ENCODE measurements at places on chromosomes 1 and 21.

- DNase-seq, result peak; percentile 68
These were observed 30.4 kb upstream of the LBR start for GRCh38 chr1:225458222-225458631.

DNA sequence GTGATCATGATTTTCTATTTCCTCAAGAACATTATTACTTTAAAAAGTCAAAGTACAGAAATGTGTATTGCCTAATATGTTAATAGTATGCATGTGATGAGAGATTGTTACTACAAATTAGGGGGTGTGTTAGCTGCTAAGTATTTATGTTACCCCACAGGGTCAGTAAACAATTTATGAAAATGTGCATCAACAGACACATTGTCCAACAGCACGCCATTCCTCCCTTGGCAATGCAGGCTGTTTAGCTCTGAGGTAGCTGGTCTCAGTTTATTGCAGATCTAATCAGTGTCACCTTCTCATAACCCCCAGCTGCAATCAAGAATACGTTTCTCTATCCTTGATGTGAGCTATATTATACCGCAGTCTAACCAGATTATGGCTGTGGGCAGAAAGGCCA is 99.4 kb downstream of the TNR start:
- no peak for DNase-seq

- DNase-seq, result no peak
These were observed 348.7 kb downstream of the RPS6KC1 start for GRCh38 chr1:213399695-213400094.

GRCh38 chr1:22910986-22911651 is 61.5 kb downstream of the LACTBL1 start:
- no peak for DNase-seq

GRCh38 chr1:147541672-147542568 is 619 bp downstream of the BCL9 start:
- no peak for DNase-seq

DNA sequence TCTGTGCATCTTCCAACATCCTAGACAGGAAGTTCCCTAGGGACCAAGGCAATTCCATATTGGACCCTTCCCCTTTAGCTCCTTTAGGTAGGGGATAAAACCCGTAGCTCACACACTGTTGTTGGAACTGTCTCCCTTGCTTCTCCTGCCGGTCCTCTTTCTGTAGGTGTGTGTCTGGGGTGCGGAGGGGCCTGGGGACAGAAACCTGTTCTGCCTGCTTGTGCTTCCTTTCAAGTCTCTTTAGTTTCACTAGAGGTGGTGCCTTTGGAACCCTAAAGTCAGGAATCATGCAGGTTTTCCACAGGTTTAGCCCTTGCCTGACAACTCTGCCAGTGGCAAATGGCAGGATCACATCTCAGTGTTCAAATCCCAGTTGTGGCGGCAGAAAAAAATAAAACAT is 74.6 kb upstream of the PTGFRN start:
- no peak for DNase-seq

DNA sequence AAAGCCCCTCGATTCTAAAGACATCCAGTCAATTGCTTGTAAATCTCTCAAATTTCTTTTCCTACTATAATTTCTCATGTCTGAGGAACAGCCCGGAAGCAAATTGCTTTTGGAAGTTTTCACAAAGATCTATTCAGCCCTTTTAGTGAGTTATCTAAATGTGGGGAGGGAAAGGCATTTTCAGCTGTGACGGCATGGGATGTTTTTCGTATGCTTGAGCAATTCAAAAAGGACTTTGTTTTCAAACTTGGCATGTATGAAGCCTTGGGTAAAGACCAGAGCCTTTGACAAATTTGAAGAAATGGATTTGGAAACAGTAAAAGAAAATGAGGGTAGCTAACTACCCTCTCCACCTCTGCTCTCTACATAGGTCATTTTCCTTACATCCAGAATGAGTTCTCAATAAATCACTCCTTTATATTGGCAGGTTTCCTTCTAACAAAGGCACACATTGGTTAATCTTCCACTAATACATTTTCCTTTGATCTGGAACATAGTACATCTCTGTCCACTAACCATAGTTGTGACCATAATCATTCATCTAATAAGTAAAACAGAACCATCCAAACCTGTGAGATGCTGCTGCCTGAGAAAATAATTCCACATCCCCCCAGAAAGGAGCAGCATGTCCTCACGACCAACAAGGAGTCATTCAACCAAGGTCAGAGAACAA is 66.1 kb upstream of the ADAM30 start:
- DNase-seq, result no peak
